Activated T-helper 9 cell treated with anti-CD3 and anti-CD28 coated beads, Interleukin-2, amount 50 U/mL, for 16 hours (primary cell): ENCODE measurements at places on chromosomes 2 and 18.

GRCh38 chr2:96955762-96956161 is 30.6 kb downstream of the FAM178B start:
- DNase-seq, result no peak

GRCh38 chr2:188475945-188476344 is 184.3 kb downstream of the GULP1 start:
- DNase-seq, result no peak

- no peak for DNase-seq
These were observed at the start of gene PAX8 for GRCh38 chr2:113278742-113279139. Gene PAX8, minus strand, starts transcription at chr2:113278921. Its CDS starts 527 bp downstream, at chr2:113278394.

DNA sequence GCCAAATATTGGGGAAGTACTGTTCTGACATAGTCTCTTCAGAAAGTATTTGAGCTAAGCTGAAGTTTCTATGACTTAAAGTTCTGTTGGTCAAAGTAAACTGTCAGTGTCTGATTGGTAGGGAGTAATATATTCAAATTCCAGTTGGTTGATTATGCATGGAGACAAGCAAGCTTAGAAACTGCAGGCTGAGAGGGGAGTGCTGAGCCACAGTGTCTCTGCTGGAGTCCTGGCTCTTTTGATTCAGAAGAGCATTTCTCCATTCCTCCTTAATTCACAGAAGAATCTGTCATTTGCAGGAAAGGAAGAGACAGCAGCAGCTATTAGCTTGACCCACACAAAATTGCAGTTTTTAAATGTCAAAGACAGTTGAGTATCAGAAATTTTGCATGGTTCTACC is 201.4 kb upstream of the TMEM200C start:
- DNase-seq, result no peak

DNA sequence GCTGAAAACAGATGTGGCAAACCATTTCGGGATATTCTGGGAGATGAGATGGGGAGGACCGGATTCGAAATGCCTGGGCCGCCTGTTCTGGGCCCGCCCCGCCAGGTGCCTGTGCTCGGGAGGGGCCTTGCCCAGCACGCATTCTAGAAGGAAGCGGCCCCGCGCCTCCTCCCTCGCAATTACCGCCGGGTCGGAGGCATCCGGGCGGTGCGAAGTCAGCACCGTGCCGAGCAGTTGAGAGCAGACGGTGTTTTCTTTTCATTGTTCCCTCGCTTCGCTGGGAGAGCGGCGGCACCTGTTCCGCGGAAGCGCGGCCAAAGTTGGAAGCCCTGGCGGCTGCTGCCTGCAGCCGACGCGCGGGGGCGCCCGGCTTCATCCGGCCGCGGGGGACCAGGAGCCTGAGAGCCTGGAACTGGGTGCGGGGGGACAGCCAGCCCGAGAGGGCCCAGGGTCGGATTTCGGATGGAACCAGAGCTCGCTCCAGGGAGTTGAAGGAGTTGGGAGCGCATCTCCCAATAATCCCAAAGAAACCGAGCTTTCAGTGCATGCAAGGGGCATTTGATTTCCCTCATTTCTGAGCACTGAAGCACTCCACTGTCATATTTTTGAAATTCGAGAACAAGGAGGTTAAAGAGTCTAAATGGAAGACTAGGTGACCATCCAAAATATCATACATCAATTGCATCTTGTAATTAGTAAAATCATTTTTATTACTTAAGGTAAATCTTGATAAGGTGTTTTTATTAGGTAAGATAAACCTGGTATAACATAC is 241.8 kb upstream of the RAB12 start:
- DNase-seq, result no peak

DNA sequence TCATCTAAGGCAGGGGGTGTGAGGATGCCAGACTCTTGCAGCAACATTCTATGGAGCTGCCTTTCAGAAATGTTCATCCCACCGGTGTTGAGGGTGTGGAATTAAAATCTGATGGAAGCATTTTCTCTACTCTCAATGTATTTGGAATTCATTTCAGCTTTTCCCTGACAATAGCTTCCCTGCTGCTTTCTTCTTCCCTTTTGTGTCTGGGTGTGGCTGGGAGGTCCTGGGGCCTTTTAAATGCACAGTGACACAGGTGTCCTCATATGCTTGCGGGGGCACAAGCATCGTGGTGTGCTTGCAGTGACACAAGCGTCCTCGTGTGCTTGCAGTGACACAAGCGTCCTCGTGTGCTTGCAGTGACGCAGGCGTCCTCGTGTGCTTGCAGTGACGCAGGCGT is 43.4 kb upstream of the ASB18 start:
- DNase-seq, result no peak

GRCh38 chr2:46555646-46556234 is 76.4 kb downstream of the TMEM247 start:
- no peak for DNase-seq

GRCh38 chr2:20676353-20677215 is 9.6 kb downstream of the GDF7 start:
- no peak for DNase-seq

- no peak for DNase-seq
These were observed 47.1 kb upstream of the ZFP36L2 start for GRCh38 chr2:43273529-43273928.

GRCh38 chr2:71788186-71788525 is 334.8 kb downstream of the DYSF start:
- DNase-seq, result no peak

DNA sequence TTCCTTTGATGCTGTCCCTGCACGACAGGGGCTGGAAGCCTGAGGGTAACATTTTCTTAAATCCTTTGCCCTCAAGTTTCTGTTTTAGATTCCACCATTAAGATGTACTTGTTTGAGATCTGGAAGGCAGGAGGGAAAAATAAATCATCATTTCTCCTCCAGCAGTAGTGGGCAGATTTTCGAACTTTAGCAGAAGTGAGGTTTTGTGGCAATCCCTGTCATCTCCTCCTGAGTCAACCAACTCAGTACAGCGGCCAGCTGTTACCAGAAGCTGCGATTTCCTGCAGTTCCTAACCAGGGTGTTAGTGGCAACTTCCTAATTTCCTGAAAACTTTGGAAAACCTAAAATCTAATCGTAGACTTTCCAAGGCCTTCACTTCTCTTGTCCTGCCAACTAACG is 517.2 kb upstream of the ACVR2A start:
- no peak for DNase-seq

- DNase-seq, result no peak
These were observed 54.2 kb upstream of the CDCA7 start for GRCh38 chr2:173300458-173300857.

DNA sequence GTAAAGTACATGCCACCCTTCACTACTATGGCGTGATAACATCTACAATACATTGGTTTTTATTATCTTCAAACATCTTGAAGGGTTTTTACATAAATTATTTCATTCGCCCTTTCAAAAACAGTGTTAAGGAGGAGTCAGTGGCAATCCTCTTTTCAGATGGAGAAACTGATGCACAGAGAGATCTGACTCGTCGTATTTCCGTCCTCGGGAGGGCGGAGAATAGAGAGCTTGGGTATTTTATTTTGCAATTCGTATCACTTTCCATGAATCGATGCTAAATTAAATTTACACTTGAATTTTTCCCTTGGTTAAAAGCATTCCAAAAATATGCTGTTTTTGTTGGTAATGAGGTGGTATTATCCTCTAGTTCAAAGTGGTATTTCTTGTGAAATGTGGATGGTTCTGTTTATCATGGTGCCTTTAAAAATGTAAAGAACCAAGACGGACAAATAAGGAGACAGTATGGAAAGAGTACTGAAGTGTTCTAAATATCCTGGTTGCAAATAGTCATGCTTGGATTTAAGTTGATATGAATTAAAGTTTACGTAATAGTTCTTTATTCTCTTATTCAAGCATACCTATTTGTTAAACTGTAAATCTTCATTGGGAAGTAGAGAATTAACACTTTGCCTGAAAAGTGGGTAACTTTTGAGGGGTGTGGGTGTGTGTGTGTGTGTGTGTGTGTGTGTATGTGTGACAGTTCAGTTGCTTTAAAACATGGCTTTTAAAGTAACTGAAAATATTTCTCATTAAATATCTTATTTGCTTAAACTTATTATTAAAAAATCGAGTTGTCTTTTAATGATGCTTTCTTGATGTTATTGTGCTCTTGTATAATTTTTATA is 5.6 kb downstream of the PHLPP1 start:
- DNase-seq, result no peak

DNA sequence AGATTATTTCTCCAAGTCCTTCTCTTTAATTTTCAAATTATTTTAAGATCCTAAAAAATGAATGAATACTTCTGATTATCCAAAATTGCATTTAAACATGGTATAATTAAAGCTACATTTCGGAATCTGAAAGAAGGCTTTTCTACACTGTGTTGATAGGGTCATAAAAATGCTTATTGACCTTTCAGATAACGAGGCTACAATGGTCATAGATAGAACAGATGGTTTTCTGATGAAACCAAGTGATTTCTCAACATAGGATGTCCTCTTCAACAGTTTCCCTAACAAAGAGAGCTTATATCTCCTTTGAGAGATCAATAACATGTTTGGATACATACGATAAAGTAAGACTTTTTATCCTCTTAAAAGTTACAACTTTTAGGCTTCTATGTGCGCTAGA is 201.1 kb downstream of the PTH2R start:
- DNase-seq, result no peak

- no peak for DNase-seq
These were observed 124.1 kb upstream of the XIRP2 start for GRCh38 chr2:166764216-166764615.

GRCh38 chr2:64731746-64732145 is 78.0 kb upstream of the SERTAD2 start:
- DNase-seq, result no peak

DNA sequence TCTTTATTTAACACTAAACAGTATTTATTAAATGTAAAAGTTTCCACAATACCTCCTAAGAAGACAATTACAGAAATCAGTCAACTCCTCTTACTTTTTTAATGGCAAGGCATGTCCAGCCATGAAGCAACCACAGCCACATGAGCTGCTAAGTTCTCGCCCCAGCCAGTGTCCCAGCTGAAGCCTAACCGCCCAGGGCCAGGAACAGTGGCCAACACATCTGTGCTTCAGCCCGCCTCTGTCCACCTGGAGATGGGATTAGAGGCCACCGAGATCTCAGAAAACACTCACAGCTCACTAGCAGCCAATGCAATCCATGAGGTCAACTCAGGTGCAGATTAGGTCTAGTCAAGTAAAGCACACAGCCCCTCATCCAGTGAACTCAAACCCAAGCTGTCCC is 40.2 kb downstream of the PID1 start:
- DNase-seq, result no peak

GRCh38 chr18:25365242-25365641 is 13.3 kb upstream of the ZNF521 start:
- DNase-seq, result no peak

DNA sequence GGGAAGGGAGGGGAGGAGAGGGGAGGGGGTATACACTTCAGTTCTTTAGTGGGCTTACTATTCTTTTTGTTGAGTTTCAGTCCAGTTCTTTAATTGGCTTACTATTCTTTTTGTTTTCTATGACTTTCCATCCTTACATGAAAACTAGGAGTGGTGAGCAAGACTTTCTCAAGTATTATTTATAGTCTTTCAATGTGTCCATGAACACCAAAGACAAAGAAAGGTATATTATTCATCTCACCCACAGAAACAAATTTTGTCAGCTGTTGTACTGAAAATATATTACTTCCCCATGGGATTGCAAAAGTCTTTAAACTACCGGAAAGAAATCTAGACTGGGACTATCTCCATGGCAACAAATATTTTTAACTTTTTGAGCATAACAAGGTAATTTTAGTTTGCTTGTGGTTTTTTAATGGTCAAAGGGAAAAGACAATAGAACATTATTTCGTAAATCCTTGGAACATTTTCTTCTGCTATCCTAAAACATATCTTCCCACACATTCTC is 17.6 kb downstream of the ADAM17 start:
- DNase-seq, result no peak

GRCh38 chr2:20208476-20208859 is 16.5 kb downstream of the SDC1 start:
- no peak for DNase-seq

GRCh38 chr2:5549771-5550170 is 142.4 kb upstream of the SOX11 start:
- no peak for DNase-seq

DNA sequence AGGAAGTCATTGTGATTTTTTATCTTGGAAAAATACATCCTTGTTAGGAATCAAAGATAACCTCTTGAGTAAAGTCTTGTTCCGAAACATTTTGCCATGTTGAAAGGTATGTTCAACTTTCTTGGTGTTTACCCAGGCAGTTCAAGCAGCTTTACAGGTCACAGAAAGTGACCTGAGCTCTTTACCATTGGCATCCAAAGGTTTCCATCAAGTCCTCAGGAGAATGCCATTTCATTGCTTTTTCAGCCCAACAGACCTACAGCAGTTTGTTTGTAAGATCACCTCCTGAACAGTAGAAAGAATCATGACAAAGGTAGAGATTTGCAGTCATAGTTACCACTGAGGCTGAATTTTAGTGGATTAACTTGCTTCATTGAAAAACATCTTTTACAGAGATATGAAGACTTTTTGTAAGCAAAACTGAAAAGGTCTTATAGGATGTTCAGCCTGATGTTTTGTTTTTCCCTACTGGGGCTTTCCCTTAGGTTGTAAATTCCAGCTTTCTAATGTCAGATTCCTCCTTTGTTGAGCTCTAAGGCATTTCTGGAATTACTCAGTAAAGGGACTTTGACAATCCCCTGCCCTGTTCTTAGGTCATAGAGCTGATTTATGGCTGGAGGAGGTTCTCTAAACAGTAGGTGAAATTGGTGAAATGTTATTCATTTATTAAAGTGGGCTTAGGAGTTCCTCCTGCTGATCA is 236.8 kb upstream of the RBMS1 start:
- DNase-seq, result no peak

- no peak for DNase-seq
These were observed 53.5 kb upstream of the SPOPL start for GRCh38 chr2:138447889-138448570.

- no peak for DNase-seq
These were observed 45.2 kb upstream of the MGAT4A start for GRCh38 chr2:98776136-98776535.

GRCh38 chr2:47232738-47233415 is 77.8 kb upstream of the STPG4 start:
- no peak for DNase-seq

GRCh38 chr2:237192881-237193280 is 107.2 kb downstream of the COPS8 start:
- DNase-seq, result no peak

GRCh38 chr2:177908824-177909223 is 163.8 kb downstream of the PDE11A start:
- DNase-seq, result no peak

- no peak for DNase-seq
These were observed 4.3 kb upstream of the PLCL1 start for GRCh38 chr2:197800091-197800490.

GRCh38 chr2:85611217-85611704 is 605 bp downstream of the C2orf68 start:
- DNase-seq, result no peak

GRCh38 chr2:203453858-203454451 is 81.1 kb downstream of the RAPH1 start:
- no peak for DNase-seq

GRCh38 chr18:961644-962355 is 57.1 kb downstream of the ADCYAP1 start:
- DNase-seq, result peak; percentile 10

DNA sequence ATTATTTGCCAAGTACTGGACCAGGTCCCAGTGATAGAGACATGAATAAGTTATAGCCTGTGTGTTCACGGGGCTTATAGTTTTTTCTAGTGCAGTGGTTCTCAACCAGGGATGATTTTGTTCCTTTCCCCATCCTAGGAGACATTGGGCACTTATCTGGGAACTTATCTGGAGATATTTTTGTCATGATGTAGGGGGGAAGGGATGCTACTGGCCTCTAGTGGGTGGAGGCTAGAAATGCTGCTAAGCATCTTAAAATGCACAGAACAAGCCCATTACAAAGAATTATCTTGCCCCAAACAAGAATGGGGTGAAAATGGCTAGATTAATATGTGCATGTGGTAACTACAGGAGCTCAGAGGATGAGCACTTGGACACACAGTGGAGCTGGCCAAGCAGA is 75.2 kb downstream of the KLHL29 start:
- no peak for DNase-seq
